ENCODE measurements at places on chromosomes 4 and X.
A peak's percentile ranks its signal among the peaks of the same experiment; 100 is the strongest.

DNA sequence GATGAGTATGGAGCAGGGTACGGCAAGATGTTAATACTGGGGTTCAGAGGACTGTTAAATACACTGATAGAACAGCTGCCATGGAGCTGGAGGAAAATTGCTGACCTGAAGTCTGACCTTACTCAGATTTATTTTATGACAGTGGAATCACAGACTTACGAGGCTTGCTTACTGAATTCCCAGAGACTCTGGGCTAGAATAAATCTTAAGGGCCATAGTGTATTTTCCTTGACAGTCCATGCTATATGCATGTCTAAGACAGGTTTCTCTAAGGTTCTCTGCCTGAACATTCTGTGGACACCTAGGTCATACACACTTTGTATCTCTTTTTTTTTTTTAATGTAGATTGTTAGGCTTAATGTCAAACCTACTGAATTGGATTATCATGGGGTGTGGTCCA is 633.2 kb upstream of the ACTRT1 start:
- no peak for DNase-seq

DNA sequence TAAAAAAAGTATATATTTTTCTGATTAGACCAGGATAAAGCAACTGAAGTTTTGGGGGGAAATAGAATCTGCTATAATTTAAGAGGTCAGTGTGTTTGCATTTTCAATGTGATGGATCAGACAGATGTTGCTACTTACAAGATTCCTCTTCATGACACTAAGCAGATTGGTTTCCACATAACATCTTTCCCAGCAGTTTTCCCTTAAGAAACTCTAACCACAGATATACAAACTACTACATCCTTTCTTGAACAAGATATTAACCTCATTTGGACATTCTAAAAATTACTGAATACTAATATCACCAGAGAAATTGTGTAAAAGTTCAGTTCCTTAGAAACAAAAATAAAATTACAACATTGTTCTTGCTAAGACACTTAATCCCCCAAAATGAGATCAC is 106.7 kb upstream of the GUCY1A1 start:
- no peak for DNase-seq

DNA sequence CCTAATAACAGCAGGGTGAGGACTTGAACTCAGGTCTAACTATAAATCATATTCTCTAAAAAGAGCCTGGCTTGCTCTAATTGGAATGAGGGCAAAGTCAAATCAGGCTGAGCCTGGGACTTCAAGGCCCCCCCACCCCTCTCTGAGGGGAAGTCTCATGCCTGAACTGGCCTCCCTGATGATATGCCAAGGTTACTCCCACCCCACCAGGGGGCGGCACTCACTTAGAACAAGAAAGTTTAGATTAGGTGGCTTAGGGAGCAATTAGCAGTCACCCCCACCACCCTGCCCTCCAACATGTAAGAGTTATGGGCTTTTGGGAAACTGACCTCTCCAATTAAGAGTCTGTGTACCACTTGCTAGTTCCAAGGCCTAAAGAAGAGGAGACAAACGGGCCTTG is 2.7 kb downstream of the FOXO4 start:
- peak; percentile 80 for DNase-seq

DNA sequence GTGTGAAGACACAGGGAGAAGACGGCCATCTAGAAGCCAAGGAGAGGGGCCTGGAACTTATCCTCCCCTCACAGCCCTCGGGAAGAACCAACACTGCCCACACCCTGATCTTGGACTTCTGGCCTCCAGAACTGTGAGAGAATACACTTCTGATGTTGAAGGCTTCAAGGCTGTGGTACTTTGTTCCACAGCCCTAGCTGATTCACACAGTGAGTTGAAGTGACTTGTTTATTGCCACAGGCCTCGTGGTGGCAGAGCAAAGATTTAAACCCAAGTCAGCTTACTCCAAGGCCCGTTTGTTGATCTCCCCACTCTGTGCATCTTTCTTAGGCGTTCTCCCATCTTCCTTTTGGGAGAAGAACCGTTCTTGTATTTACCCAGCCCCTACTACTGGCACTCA is 72.8 kb downstream of the CYTL1 start:
- no peak for DNase-seq

GRCh38 chr4:114658776-114659175 is 60.2 kb downstream of the UGT8 start:
- no peak for DNase-seq

- DNase-seq, result peak; percentile 17
These were observed 34.6 kb upstream of the DCAF8L2 start for GRCh38 chrX:27555514-27555913.

DNA sequence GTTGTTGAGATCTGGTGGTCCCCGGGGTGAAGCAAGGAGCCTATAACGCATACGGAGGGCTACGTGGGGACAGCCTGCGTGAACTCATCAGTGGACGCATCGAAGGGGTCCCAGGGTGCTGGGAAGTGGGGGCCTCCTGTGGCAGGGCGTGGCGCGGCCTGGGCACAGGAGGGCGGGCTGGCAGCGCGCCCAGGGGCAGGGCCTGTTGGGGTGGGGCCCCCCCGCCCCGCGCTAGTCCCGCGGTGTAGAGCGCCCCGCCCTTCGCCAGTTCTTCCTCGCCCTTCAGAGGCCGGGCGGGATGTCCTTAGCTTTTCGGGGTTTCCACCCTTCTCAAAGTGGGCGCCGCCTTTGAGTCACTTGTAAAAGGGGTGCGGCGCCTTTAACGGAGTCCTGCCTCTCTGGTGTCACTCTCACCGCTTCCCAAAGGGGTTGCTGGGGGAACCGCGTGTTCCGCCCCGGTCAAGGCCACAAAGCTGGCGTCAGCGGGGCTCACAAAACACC is 632 bp downstream of the PLP2 start:
- DNase-seq, result peak; percentile 68

- no peak for DNase-seq
These were observed 136.7 kb downstream of the MAGEC2 start for GRCh38 chrX:142068365-142068764.

All from suppressor macrophage (primary cell).